Left ventricle myocardium superior (tissue), 1 donor: ENCODE measurements at places on chromosomes 6 and 20. TPM values are rescaled to one million over a fixed set of nuclear protein-coding genes. Genes with fewer than 3 reads are reported as not detected.

SLC22A1 gene
- total RNA-seq: 0.17 TPM

- no peak for DNase-seq
Observed at GRCh38 chr6:169086020-169086419, 167.6 kb downstream of the THBS2 start.

DNA sequence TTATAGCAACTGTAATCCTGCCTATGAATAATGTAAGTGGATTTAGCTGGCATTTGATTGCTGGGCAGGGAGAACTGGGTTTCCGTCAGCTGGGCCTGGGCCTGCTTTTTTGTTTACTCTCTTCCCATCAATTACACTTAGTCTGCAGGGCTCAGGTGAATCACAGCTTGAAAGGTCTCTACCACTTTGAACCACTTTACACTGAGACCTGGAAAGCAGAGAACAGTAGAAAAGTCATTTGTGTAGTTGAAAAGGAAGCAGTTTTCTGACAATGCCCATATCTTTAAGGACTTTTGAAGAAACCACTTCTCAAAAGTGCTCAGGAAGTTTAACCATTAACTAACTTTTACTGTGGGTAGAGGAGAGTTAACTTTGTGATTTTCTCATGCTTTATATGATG, 315.4 kb upstream of the SASH1 start:
- no peak for DNase-seq

DNA sequence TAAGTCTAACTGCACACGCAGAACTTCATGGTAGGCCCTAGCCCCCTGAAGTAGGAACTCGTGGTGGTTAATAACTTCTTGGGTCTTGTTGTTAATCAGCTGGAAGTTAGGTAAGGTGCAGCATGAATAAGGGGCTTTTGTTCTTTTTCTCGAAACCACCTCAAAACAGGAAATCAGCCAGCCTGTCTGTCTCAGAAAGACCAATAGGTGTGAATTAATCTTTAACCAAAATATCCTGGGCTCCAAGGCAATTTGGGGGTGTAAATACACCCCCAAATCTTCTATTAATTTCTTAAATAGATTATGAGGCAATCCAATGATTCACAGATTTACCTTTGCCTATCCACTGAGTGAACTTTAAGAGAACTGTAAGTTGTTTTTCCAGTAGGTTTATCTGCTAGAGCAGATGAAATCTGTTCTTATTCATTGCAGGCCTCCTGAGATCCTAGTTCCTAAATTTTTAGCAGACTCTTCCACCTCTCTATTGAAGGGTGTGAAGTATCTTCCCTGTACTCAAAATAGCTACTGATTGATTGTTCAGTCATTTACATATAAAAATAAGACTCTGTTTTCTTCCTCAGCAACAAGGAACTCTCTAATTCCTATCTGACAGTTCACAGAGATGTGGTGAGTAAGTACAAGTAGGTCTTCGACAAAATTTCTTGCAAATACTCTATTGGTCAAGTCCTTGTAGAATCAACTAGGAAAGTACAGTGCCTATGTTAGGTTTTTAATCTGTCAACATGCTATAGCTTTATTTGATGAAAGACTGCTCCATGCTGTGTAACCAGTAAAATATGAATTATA, 427.1 kb upstream of the NOX3 start:
- no peak for DNase-seq

- DNase-seq: no peak
Observed at GRCh38 chr6:125432963-125433362, 131.2 kb upstream of the HDDC2 start.
